ENCODE measurements at places on chromosomes 6 and 20.

- DNase-seq = no peak
These were observed 77.5 kb downstream of the CDH22 start for GRCh38 chr20:46230801-46231282.

DNA sequence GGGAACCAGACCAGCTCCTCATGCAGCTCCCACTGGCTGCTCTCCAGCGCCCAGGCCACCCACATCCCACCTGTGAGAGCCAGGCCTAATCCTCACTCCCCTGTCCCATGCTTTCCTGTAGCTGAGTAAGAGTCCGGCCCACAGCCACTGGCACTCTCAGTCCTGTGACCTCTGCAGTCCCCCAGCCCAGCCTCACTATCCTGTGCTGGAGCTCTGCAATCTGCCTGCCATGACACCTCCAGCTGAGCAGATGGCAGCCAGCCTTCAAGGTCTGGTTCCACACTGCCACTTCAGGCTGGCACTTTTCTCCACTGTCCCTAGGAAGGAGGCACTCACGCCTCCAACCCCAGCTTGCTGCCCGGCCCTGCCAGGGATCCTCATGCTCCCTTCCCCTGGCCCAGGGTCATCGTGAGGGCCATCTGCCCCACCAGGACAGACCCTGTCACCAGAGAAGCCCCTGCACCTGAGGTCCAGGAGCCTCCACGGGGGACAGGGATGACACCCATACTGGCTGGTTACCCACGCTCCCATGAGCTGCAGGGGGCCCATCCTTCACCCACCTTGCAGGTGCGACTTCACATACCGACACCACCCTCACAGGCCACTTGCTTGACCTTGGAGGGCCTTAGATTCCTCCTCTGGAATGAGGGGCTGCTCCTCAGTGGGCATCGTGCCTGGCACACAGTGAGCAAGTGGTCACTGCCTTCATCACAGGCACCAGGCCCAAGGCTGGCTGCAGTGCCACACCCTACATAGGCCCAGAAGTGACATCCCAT, 100.1 kb downstream of the ASXL1 start:
- no peak for DNase-seq

GRCh38 chr6:2990248-2990931, 9.3 kb upstream of the NQO2 start:
- no peak for DNase-seq

DNA sequence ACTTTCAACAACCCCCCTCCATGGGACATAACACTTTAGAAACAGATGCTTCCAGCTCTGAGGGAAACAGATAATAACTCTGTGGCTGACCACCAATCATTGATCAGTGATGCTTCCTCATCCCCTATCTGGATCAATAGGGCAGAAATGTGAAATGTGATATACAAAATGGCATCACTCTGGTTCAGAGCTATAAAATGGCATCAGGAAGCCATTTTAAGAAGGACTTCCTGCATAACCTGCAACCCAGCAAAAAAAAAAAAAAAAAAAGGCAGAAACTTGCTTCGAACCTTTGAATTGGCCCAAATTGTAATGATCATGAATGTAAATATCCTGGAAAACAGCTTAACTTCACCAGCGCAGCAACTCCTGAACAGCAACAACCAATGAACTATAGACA, 48.0 kb upstream of the RNGTT start:
- no peak for DNase-seq

GRCh38 chr6:97394160-97394748, 111.2 kb upstream of the MMS22L start:
- DNase-seq = peak; percentile 20

GRCh38 chr6:41581381-41581991, 35.3 kb downstream of the FOXP4 start:
- no peak for DNase-seq

- no peak for DNase-seq
These were observed 75.1 kb downstream of the CARMIL1 start for GRCh38 chr6:25354078-25354932.

- no peak for DNase-seq
These were observed 49.1 kb downstream of the ZHX3 start for GRCh38 chr20:41268402-41268801.

- DNase-seq = no peak
These were observed 81.7 kb downstream of the COL9A1 start for GRCh38 chr6:70221025-70221714.

GRCh38 chr20:24766826-24767622, 182.0 kb upstream of the CST7 start:
- no peak for DNase-seq

GRCh38 chr6:116373300-116373699, 2.6 kb downstream of the DSE start:
- no peak for DNase-seq

GRCh38 chr6:156391061-156391672, 386.0 kb upstream of the ARID1B start:
- no peak for DNase-seq

DNA sequence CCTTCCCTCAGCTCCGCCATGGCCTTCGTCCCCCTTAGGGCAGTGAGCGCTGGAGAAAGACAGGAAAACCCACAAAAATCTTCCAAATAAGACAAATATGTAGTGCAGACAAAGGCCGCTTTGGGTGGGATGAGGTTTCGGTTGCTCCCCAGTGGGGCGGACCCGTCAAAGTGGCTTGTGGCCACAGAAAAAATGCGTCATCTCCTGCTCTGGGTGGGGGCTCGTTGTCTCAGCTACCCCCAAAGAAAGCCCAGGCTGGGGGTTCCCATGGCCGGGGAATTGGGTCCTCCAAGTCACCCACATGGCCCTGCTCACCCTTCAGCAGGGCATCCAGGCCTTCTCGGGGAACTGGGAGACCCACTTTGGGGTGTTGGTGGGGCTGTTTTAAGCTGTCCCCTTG, 21.9 kb upstream of the SCUBE3 start:
- DNase-seq = no peak

DNA sequence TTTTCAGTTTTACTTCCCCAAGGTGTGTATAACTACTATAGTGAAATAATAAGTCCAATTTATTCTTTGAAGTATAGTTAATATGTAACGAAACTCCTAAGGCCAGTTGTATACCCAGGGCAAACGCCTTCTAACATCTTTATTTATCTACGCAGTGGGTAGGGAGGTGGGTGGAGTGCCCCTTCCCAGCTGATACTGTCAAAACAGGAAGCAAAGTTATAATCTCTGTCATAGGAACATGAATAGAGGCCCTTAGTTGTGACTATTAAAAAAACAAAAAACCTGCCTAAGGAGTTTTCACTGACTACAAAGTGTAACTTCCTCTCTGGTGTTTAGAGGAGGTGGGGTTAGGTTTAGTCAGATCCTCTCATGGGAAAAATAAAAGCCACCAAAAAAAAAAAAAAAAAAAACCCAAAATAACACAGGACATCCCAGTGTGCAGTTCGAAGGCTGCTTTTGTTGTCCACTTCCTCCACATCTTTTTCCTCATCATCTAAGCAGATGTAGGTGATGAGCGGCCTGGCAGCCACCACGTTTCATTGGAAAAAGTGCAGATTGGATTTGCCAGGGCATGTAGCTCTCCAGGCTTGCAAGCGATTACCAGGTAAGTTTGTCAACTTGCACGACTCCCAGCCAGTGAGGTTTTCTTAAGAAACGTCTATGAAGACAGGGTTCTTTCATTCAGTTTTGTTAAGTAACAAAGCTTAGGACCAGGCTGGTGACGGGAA, 58.7 kb downstream of the UTRN start:
- DNase-seq = no peak

- no peak for DNase-seq
These were observed 148.2 kb downstream of the OPRM1 start for GRCh38 chr6:154187203-154187602.

- no peak for DNase-seq
These were observed 218.9 kb upstream of the PRDM1 start for GRCh38 chr6:105867277-105867676.

GRCh38 chr6:42692137-42692911, 30.1 kb downstream of the PRPH2 start:
- DNase-seq = no peak

- DNase-seq = no peak
These were observed 89.4 kb upstream of the PAK5 start for GRCh38 chr20:9928281-9928737.

DNA sequence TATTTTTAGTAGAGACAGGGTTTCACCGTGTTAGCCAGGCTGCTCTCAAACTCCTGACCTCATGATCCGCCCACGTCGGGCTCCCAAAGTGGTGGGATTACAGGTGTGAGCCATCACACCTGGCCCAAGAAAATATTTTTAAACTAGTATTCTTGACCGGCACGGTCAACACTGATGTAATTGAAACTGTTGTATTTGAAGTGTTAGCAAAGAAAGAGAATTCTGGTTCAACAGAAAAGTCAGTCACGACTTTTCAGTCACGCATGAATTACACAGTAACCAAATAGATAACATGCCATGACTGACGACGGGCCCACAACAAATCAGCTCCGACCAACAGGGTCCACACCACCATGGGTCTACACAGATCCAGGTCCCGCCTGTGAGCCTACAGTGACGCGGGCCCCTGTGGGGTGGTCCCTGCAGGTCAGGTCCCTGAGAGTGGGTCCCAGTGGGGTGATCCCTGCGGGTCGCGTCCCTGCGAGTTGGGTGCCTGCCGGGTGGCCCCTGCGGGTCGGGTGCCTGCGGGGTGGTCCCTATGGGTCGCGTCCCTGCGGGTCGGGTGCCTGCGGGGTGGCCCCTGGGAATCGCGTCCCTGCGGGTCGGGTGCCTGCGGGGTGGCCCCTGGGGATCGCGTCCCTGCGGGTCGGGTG, 1.0 kb downstream of the GMEB2 start:
- DNase-seq = no peak

GRCh38 chr6:126945150-126945685, 173.3 kb upstream of the RSPO3 start:
- no peak for DNase-seq

GRCh38 chr6:18600255-18600654, 213.1 kb downstream of the RNF144B start:
- no peak for DNase-seq

DNA sequence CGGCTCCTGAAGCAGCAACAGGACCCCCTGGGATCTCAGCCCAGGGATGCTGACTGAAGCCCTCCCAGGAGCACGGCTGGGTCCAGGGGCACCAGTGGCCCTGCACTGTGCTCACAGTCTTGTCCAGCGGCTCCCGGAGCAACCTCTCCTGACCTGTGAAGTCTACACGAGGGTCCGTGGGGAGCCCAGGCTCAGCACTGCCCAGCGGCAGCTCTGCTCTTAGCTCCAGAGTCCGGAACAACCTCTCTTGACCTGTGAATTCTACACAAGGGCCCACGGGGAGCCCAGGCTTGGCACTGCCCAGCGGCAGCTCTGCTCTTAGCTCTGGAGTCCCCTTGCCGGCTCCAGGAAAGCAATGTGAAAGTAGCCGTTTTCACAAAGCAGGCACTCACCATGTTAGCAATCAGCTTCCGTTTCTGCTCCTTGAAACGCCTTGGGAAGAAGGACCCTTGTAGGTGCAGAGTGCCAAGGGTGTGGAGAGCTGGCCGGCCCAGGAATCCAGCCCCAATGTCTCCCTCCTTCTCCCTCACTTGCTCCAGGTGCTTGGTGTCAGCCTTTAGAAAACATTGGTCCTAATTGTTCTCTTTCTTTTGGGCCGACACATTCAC, 310.9 kb downstream of the CDH4 start:
- no peak for DNase-seq

DNA sequence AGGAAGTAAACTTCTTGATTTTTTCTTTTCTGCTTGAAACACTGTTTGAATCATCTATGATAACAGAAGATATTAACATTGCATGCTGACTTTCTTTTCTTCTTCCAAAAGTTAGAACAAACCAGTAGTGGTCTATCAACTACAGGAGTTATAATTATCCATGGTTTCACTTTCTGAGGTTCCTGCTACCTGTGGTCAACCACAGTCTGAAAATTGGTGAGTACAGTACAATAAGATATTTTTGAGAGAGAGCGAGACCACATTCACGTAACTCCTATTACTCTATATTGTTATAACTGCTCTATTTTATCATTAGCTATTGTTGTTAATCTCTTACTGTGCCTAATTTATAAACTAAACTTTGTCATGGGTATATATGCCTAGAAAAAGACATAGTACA, 86.1 kb downstream of the MAP7 start:
- DNase-seq = no peak

- DNase-seq = no peak
These were observed 245.9 kb upstream of the HSF2 start for GRCh38 chr6:122153557-122153956.

DNA sequence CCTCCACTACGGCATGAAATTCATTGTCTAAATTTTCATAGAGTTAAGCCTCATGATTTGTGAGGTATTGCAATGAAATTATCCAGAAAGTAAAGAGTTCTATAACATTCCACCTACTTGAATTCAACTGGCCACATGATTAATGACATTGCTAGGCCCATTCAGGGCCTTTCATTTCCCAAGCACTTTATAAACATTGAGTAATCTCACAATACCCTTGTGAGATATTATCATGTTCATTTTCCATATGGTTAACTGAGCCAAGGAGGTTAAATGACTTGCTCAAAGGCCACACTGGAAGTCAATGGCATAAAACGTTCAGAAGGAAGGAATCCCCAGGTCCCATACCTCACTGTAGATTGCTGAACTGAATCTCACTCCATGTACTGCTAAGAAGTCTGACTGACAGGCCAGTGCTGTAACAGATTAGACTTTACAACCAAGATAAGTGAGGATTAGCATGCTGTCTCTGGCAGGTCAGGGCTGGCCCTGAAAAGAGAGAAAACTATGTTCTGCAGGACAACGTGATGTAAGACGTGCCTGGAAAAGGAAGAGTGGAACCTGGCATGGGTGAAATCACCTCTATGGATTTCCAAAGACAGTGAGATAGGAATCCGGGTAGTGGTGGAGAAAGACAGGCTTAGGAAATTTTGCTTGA, 75.9 kb upstream of the SPACA1 start:
- DNase-seq = no peak

DNA sequence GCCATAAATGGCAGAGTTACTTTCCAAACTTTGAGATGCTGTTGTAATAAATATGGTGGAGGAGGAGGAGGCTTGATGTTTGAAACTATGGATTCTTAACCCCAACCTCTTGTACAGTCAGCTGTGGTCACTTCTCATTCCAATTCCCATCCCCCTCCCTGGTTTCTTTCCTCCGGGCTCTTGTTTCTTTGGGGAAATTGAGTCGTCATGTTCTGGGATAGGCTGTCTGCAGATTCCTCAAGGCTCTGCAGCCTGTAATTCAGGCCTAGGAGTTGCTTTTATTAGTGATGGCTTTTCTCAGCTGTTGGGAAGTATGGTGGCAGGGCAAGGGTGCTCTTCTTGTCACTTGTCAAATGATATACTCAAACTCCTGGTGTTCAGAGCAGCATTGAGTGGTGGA, 2.6 kb downstream of the PTK7 start:
- DNase-seq = no peak

GRCh38 chr20:37741055-37741454, 47.2 kb downstream of the CTNNBL1 start:
- no peak for DNase-seq

- DNase-seq = no peak
These were observed 234.1 kb upstream of the BMP2 start for GRCh38 chr20:6533351-6533750.

- no peak for DNase-seq
These were observed 77.9 kb upstream of the BMP5 start for GRCh38 chr6:55953335-55953734.

DNA sequence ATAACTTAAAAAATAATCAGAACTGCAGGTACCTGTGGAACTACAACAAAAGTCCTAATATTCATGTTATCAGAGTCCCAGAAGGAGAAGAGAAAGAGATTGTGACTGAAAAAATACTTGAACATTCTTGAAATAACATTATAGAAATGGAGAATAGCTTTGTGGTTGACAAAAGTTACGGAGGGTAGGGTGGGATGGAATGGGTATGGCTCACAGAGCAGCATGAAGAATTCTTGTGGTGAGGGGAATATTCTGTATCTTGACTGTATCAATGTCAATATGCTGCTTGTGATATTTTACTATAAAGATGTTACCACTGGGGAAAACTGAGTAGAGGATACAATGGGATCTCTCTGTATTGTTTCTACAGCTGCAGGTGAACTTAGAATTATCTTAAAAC, 122.5 kb downstream of the DST start:
- DNase-seq = no peak
